Stimulated activated CD4-positive, alpha-beta T cell treated with anti-CD3 and anti-CD28 coated beads, TNF-alpha, amount 100 ng/mL, for 4 hours (primary cell): ENCODE measurements at places on chromosomes 1 and 21.

DNA sequence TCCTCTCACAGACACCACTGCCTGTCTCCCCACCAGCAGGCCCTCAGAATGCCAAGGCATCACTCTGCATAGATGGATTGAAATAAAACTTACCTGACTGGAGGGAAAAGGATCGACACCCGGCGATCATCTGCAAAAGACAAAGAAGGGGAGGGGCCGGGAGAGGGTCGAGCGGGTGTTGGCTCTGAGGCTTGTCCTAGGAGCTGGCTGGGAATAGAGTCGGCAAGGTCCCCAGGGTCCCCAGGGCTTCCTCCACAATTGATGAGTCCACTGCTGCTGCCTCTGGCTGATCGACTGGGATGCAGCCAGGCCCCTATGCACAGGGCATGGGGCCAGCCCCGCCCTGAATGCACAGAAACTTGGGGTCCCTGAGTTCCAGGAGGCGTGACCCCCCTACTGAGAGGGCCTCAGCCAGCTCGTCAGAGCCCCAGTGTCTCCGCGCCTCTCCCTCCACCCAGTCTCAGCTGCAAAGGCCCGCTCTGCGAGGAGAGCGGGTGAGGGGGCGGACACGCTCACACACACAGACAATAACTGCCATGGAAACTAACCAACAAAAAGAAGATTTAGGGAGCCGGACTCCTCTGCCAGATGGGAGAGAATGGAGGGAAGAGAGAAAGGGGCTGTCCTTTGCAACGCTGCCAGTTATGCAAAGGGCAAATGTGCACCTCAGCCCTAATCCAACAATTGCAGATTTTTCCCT lies at the start of gene KLHDC8A:
TSS of gene KLHDC8A (minus strand) at position 483 of the 700 bp plus-strand sequence. CDS start 13,318 bp downstream, outside the sequence.
- DNase-seq = no peak

DNA sequence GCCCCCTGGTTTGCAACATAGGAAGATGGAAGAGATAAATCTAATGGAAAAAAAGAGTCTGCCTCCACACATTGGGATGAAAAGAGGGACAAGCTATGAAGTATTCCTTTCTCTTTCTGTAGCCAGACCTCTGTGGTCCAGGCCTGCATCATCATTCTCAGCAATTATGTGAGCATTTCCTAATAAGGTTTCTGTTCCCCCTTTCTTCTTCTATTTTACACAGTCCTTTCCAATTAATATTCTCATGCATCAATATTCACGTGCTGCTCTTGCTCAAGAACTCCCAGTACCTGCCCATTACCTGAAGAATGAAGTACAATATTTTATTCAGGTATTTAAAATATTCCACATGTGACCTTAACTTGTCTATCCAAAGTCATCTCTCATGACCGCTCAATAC lies 8.2 kb upstream of the SLC30A1 start:
- no peak for DNase-seq

DNA sequence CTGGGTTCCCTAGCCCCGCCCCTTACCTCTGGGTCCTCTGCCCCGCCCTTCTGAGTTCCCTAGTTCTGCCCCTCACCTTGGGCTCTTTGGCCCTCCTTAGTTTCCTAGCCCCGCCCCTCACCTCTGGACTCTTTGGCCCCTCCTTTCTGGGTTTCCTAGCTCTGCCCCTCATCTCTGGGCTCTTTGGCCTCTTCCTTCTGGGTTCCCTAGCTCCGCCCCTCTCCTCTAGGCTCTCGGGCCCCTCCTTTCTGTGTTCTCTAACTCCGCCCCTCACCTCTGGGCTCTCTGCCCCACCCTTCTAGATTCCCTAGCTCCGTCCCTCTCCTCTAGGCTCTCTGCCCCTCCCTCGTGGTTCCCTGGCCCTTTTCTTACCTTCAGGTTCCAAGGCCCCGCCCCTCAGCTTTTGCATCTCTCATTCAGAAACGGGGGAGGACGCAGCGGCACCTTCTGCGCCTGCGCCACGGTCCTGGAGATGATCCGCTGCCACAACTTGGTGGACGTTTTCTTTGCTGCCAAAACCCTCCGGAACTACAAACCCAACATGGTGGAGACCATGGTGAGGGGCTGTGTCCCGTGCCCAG lies 88.5 kb downstream of the PTPRU start:
- DNase-seq = no peak

DNA sequence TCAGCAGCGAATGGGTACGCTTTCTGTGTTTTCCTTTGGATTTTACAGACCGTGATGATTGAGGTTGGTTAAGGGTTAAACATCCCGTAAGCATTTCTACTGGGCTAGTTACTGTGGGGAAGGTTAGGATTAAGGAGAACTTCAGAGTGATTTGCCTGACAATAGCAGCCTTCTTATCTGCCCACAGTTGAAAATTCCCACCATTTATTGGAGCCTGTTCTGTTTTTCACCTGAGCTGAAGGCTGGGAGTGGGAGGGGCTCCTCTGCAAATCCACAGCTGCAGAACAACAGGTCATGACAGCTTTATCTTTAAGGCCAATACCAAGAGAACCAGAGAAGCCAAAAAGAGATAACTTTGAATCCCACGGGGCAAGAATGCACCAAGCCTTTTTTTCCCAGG lies 168.6 kb downstream of the KAZN start:
- DNase-seq = no peak

- DNase-seq = no peak
Measured at GRCh38 chr1:119368554-119368953, at the start of gene HAO2. Gene HAO2, plus strand, starts transcription at chr1:119368785. Its CDS starts 12,301 bp downstream, at chr1:119381086.

DNA sequence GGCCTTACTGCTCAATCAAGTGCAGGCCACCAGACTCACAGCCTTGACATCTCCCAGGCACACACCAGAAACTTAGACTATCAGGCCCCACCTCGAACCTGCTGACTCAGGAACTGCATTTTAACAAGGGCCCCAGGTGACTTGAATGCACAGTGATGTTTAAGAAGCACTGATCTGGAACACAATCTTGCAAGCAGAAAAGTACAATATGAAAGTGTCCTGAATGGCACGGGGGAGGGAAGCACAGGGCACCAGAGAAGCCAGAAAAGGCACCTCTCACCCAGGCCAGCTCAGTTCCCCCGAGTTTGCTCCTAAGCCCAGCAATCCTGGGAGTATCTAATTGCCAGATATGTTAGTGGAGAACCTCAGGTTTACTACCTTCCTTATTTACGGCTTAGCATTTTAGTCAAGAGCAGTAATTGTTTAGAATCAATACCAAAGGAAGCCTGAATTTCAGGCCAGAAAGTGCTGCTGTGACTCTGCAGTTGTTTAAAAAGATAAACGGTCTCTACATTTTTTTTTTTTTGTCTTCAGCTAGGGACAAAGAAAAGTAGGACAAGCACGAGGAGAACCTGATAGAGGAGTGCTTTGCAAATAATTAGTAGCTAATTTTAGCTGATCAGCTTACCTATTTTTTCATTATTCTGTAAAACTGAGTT lies 50.9 kb upstream of the CDC42BPA start:
- no peak for DNase-seq

DNA sequence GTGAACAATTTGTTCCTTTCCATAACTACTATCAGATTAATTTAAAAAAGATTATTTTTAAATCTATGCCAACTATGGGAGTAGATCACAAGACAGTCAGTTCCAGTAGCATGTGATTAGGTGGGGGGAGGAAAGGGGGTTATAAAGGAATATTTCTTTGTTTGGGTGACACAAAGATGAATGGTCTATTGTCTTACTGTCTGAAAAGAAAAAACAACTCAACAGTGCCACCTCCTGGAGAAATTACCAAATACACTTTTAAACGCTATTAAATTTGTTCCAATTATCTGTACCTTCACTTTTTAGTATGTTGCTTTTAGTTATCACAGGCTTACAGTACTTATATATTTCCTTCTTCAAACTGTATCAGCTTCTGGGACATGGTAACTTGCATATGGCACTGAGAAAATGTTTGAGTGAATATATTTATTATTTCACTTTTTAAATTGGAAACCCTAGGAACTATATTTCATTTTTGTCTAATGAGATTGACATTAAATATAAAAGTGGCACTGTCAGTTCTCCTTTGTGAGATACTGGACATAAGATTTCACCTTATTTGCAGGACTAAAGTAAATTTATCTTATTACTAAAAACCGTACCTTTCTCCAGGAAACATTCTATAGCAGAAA lies 1.7 kb upstream of the SORT1 start:
- DNase-seq = no peak

GRCh38 chr1:199308349-199308846 lies 669.6 kb downstream of the PTPRC start:
- DNase-seq = no peak

- no peak for DNase-seq
Measured at GRCh38 chr1:203086992-203087763, 1.4 kb upstream of the MYOG start.

- no peak for DNase-seq
Measured at GRCh38 chr1:119767486-119767885, 1.2 kb downstream of the HMGCS2 start.

- no peak for DNase-seq
Measured at GRCh38 chr1:101993710-101994109, 3.0 kb downstream of the OLFM3 start.

DNA sequence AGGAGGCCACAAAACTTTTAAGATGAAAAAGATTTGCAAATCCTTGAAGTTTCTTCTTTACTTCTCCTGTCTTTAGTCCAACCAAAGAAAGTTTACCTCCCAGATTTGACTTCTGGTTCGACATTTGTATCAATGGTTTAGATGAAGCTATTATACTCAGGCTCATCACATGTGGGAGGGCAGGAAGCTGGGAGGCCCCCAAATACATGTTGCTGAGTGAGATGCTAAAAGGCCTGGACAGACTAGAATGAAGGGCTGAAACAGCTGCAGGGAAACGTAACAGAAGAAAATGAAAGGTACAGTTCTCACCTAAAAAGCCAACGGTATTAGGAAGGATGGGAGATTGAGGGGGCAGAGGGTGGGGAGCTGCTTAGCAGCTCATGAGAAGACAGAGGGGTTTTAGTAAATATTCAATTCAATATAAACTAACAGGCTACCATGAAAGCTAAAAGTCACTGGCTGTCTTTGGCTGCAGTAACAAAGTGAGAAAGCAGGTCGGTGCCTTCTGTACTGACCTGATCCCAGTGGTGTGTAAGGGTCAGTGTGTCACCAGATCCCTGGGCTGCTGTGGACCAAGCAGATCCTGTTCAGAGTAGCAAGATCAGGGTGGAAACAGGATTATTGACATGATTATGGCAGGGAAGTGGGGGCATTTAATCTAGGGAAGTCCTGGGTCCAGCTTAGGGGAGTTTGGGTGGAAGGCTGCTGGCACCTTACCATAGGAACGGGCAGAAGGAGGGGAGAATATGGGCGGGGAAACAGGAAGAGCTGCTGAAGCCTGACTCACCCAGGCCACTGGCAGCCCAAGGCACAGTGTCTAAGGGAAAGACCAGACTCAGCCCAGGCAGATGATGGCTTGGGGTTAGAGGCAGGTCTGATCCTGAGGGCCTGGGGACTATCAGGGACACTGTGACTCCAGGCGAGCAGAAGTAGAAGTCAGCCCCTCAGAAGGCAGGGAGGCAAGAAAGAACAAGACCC lies 60.4 kb downstream of the KCNN3 start:
- no peak for DNase-seq

- no peak for DNase-seq
Measured at GRCh38 chr1:166738873-166739272, 100.4 kb upstream of the POGK start.

DNA sequence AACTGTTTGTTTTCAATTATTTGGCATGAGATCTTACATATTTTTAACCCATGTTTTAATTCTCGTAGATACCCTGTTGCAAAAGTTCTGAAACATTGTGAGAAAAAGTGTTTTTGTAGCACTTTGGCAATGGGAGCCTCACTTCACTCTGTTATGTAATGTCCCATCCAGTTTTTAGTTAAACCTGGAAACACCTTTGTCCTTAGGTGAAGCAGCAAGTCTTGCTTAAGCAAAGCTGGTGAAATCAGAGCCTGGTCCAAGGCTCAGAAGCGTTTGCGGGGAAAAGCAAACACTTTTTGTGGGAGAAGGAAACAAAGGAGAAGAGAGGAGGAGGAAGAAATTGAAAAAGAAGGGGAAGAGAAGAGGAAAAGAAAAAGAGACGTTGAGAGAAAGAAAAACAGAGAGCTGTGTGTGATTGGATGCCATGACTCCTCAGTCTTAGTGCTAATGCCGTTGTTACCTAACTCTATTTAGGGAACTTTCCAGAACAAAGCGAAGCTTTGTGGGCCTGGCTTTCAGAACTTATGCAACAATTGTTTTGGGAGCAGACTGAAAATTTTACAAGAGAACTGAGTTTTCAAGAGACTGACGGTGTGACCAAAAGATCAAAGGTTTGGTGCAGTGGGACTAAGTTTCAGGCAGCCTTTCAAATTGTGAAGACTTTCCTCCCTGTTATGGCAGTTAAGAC lies 93.1 kb downstream of the NTMT2 start:
- DNase-seq = no peak

GRCh38 chr1:35808450-35809113 lies 766 bp downstream of the AGO4 start:
- DNase-seq = no peak

GRCh38 chr1:34973326-34973725 lies 11.8 kb downstream of the TMEM35B start:
- no peak for DNase-seq

DNA sequence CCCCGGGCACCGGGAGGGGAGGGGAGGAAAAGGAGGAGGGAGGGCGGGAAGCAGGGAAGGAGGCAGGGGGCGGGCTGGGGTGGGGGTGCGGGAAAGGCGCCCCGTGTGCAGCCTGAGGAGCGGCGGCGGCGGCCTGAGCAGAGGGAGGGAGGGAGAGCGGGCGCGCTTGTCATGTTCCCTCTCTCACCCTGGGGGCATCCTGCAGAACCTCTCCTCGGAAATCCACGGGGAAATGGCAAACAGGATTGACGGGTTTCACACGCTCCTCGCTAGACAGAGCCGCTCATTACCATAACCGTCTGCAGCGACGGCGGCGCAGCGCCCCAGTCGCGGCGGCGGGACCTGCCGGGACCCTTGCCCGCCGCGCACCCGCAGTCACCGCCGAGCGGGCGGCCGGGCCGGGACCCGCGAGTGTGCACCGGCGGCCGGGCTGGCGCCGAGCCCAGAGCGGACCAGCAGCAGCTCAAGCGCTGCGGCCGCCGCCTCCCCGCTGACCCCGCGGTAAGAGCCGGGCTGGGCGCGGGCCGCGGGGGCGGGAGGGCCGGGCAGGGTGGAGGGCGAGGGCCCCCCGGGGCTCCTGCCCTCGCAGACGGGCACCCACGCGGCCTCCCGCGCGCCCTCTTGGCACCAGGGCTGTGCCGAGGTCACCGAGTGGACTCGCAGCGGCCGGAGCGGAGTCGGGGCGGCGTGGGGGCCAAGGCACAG lies at the start of gene SERTAD4:
TSS of gene SERTAD4 (plus strand) at position 286 of the 705 bp plus-strand sequence. CDS start 5,165 bp downstream, outside the sequence.
- no peak for DNase-seq

DNA sequence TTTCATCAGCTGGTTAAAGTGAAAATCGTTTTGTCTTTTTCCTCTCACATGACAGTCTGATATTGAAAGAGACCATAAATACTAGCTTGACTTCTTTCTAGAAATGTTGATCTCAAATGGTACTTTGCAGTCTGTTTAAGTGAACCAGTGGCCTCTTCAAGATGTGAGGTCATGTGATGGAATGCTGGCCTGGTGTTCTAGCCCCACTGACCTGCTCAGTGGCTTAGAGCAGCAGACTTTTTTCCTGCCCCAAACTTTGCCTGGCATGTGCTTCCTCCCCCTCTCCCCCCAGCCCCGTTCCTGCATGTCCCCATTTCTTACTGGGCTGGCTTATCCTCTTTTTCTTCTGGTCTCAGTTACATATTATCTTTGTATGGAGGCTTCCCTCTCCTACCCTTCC lies 34.3 kb downstream of the ZYG11A start:
- DNase-seq = no peak

GRCh38 chr1:106910798-106911197 lies 145.7 kb upstream of the PRMT6 start:
- DNase-seq = no peak
